ENCODE measurements at places on chromosomes 4 and X.

DNA sequence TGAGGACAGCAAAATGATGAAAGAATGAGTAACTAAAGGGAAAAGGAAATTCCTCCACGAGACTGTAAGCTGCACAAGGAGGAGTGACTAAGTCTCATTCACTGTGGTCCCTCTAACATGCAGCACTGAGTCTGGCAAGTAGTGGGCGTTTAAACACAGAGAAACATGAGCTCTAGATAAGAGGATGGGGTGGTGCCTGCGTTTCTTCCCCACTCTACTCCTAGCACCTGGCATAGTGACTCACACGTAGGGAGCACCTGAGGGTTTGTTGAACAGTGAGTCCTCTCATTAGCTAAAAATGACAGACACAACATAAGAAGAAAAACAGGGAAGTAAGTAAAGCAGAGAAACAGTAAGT is 105.8 kb upstream of the CBR4 start:
- DNase-seq: no peak

DNA sequence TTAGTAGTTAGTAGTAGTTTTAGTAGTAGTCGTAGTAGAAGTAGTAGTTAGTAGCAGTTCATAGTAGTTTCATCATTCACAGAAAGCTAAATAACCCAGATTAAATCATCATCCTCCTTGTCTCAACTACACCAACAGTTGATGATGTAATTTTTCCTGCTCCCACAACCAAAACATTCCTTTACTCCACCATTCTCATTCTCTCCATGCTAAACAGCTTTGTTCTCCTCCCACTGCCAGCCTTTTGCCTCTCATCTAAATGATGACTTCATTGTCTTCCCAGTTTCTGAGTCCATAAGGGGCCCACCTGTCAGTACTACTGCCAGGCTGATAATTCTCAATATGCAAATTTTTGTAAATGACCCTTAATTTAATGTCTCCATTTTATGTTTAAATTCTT is 68.9 kb downstream of the ARHGAP24 start:
- no peak for DNase-seq

- DNase-seq: no peak
Measured at GRCh38 chr4:76090241-76090691, 15.8 kb downstream of the ART3 start.

DNA sequence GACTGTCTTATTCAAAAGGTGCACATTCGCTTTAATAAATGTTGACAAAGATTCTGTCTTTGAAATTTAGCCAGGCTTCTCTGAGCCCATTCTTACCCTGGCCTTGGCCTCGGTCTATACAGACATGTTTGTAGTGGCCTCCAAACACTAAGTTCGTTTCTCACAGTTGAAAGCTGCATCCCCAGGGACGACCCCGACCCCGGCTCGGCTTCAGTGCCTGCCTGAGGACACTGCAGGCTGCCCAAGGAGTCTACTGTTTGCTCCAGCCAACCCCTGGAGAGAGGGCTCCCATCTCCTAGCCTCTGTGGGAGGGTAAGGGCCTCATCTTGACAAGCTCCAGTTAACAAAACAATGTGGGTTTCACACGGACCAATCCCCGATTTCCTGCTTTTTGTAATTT is 390.6 kb upstream of the ZFP42 start:
- DNase-seq: no peak

GRCh38 chr4:105978684-105979296 is 83.5 kb downstream of the NPNT start:
- peak; percentile 73 for DNase-seq

DNA sequence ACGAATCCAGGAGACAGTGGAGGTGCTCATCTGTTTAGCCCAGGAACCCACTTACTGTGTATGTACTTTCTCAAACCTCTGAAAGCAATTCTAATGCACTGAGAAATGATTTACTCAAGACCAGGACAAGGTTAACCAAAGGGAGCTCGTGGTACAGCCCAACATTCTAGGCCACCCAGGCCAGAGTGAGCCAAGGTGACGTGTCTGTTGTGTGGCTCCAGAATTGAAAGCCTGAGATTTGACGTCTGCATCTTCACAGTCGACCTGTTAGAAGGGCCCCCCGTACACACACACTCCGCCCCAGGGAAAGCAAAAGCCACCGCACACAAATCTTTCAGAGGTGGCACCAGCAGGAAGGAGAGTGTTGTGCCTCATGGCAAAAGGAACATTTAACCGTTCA is 2.3 kb downstream of the MAP3K15 start:
- no peak for DNase-seq

DNA sequence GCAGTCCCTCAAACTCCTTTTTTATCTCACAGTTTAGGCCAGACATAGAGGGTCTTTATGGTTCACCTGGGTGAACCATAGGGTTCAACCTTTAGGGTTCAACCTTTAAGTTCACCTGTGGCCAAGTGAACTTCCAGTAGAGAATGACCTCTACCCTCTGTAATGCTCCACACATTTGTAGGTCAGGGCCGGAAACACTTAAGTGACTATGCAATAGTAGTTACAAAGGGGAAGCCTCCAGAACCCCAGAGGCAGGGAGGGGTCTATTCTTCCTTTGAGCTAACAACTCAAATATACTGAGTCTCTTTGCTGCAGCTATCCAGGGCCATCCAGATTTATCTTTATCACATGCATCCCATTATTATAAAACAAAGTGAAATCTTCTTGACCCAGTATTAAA is 100.0 kb downstream of the LARP1B start:
- no peak for DNase-seq

DNA sequence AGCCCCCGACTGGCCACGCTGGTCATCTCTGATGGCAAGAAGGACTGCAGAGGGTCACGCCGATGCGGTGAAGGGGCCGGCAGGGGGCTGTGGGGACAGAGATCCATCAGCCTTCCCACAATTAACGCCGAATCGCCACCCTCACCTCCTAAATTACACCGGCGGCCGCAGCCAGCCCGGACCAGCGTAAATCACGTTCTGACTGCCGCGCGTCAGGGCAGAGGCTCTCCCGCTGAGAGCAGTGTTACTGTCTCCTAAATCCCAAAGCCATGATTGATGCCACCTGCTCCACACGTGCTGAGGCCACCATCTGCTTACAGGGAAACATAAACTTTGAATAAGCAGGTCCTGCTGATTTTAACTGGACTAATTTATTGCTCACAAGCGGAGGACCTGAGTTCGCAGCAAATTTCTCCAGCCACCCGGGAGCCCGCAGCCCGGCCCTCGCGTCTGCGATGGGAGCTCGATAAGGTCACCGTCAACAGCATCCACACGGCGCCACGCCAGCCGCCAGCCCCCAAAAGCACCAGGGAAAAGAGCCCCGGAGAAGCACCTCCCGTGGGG is 127.3 kb upstream of the NKX1-1 start:
- DNase-seq: no peak

GRCh38 chr4:151628001-151628608 is 132.7 kb downstream of the GATB start:
- peak; percentile 22 for DNase-seq

- DNase-seq: no peak
Measured at GRCh38 chr4:26503844-26504243, 13.6 kb upstream of the CCKAR start.

- DNase-seq: no peak
Measured at GRCh38 chr4:93776386-93777080, 52.0 kb upstream of the ATOH1 start.

DNA sequence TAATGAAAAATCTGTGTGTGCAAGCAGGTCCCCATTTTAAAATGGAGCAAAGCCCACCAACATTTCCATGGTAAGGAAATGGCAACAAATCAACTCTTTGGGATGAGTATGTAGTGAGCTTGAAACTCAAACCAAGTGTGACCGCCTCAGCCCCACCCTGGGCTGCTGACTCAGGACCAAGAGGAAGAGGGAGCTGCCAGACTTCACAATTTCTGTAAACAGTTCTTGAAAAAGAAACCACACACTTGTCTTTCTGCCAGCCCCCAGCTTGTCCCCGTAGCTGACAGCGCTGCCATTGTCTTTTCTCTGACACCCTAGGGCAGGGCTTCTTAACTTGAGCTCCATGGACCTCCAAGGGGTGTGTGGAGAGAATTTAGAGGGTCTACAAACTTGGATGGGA is 10.3 kb downstream of the RTL5 start:
- DNase-seq: peak; percentile 49

DNA sequence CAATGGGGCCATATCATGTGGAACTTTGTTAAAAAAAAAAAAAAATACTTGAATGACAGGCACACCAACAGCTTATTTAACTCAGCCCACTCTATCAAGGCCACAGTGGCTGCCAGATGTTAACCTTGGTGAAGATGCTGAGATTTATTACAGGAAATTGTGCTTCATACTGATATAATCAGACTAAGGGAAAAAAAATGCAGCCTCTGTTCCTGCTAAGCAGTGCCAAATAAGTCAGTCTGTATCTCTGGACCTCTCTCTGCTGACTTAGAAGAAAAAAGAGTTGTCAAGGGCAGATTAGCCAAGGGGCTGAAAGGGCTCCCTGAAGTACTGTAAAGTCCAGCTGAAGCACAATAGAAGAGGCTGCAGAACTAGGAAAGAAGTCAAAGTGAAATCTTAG is 677.7 kb upstream of the HTR2C start:
- peak; percentile 25 for DNase-seq

- DNase-seq: no peak
Measured at GRCh38 chr4:183422962-183423631, 21.3 kb upstream of the CDKN2AIP start.

GRCh38 chr4:9703391-9703790 is 78.0 kb upstream of the DRD5 start:
- DNase-seq: no peak

GRCh38 chrX:108484251-108484650 is 44.6 kb downstream of the COL4A5 start:
- no peak for DNase-seq

GRCh38 chrX:41014776-41015360 is 70.4 kb upstream of the USP9X start:
- no peak for DNase-seq

DNA sequence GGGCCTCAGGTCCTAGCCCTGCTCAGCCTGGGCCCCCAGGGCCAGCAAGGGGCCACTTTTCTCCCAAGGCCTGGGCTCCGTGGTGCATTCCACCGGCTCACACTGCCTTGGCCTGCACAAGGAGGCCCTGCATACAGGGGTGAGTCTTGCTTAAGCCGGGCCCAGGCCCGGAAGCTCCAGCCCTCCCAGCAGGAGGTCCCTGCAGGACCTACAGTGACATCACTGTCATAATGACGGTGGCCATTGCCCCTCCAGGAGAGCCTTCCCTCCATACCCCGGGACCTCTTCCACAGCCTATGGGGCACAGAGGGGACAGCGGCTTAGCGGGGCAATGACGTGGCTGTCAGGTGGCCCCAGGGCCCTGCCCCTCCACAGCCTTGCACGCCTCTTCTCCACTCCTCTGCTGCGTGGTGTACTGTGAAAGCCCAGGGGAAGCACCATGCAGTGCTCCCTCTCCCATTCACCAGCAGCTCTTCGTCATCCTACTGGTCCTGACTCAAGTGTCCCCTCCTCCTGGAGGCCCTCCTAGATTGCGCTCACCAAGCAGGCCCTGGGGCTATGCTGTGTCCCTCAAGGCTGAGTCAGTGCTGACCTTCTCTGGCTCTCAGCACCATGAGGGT is 32.3 kb upstream of the AFAP1 start:
- DNase-seq: no peak

DNA sequence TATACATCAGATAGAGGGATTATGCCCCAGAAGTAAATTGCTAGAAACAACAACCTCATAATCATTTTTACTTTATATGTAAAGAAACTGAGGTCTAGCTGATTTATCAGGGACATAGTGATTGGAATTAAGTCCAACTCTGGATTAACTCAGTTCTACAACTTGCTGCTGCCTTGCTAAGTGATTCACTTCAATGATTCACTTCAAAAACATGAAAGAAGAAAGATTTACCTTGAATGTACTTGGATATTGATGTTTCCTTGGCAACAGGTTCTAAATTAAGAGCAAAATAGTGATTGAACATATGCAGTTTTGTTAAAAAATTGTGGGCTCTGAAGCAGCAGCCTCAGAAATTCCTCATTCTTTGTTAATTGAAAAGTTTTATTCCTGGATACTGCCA is 99.8 kb upstream of the H2AZ1 start:
- DNase-seq: no peak

DNA sequence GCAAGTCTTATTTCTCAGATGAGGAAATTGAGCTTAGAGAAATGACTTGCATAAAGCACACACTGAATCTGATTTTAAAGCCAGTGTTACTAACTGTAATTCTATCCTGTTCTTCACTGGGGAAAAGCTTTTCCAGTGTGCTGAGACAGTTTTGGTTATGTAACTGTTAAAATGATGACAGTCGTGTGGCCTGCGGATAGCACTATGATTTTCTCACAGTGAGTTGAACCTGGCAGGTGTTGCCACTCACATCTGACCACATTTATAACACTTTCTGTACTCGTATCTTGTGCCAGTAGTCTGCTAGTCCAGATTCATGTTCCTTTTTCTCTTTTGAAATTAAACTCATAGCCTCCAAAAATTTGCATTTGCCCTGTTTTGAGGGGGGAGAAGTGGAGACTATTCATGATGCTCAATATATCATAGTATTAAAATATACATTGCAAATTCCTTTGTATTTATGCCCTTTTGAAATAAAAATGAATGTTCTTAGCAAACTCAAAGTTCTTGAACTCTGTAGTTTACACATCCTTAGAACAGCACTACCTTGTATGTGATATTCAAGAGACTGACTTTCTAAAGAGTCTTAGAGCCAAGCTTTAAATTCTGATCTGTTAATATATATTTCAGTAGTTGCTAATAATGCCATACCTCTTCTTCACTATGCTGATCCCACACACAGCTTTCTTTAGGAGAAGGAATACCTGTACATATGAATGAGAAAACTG is 132.3 kb downstream of the PDLIM5 start:
- DNase-seq: no peak

DNA sequence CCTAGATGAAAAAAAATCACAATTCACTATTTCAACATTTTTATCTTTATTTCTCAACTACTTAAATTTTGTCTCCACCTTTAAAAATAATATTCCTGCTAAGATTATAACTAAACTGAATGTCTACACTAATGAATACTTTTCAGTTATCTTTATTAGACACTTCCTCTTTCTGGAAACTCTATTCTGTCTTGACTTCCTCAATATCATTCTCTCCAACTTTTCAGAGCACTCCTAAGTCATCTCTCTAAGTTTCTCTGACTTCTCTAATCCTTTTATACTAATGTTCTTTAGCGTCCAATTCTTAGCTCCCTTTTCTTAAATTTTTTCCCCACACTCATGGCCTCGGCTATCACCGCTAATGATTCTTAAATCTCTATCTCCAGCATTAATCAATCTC is 374.2 kb downstream of the FBXO8 start:
- DNase-seq: no peak

DNA sequence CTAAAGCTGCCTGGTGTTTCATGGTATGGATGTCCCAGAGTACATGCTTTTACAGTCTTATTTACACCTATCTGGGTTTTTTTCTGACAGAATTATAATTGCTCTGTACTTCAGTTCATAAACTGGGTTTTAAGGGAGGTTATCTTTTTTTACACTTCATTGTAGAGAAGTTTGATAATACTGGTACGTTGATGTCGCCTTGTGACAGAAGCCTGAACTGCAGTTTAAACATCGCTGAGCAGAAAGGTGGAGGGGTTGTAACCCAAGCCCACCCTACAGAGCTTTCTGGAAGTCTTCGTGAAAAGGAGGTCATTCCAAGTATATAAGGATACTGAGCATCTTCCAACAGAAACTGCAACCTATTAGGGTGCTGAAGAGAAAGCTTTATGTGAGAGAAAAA is 46.4 kb downstream of the BEX1 start:
- DNase-seq: no peak

- peak; percentile 37 for DNase-seq
Measured at GRCh38 chr4:13007802-13008470, 476.2 kb downstream of the RAB28 start.

- DNase-seq: no peak
Measured at GRCh38 chrX:77276742-77277141, 170.4 kb upstream of the FGF16 start.
